Astrocyte of the cerebellum (primary cell): ENCODE measurements at places on chromosomes 4 and X.
A peak's percentile ranks its signal among the peaks of the same experiment; 100 is the strongest.

DNA sequence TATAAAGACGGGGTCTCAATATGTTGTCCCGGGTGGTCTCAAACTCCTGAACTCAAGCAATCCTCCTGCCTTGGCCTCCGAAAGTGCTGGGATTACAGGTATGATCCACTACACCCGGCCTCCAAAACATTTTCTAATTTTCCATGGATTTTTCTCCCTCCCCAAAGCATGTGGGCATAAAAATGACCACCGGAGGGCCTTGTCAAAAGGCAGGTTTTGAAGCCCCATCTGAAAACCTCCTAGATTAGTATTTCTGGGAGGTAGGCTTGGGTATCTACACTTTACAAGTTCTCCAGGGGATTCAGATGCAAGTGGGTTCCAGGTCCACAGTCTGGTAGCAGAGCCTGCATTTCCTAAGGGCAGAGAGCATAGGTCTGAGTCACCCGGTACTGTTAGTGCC lies 1.4 kb upstream of the GPR173 start:
- no peak for DNase-seq

DNA sequence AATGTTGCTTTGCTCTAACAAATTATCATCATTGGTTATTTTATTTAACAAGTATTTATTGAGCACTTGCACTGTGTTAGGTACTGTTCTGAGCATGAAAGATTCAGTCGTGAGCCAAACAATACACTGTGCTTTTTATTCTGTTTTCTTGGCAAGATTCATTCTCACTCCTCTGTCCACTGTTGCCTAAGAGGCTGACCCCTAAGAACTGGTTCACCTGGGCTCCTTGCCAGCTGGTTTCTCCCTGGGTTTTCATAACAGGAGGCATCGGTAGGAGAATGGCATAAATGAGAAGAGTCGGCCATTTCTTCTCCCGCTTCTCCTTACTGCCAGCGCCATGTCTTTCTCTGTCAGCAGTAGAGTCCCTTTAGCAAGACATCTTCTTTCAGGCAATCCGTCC lies 243.7 kb upstream of the DIAPH2 start:
- no peak for DNase-seq

DNA sequence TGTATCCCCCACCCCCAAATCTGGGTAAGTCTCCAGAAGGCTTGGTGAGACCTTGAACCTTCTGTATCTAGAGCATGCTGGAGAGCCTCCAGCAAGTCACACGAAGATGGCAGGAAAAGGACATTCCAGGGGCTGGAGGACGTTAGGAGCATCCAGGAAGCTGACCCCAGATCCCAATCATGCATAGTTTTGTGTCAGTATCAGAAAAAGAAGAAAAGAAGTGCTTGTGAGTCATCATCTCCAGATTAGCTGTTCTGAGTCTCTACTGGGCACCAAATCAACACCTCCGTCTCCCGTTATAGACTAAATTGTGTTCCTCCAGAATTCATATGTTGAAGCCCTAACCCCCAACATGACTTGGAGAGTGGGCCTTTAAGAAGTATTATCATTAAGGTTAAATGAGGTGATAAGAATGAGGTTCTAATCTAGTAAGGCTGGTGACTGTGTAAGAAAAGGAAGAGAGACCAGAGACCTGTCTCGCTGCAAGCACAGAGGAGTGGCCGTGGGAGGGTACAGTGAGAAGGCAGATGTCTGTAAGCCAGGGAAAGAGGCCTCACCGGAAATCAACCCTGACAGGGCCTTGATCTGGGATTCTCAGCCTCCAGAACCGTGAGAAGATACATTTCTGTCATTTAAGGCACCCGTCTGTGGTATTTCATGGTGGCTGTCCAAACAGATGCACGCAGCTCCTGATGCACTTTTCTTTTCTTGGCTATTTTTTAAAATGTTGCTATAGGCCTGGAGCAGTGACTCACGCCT lies 38.1 kb upstream of the CLDN24 start:
- peak; percentile 26 for DNase-seq

- DNase-seq, result no peak
These were observed 64.7 kb upstream of the UXT start for GRCh38 chrX:47723689-47724088.

DNA sequence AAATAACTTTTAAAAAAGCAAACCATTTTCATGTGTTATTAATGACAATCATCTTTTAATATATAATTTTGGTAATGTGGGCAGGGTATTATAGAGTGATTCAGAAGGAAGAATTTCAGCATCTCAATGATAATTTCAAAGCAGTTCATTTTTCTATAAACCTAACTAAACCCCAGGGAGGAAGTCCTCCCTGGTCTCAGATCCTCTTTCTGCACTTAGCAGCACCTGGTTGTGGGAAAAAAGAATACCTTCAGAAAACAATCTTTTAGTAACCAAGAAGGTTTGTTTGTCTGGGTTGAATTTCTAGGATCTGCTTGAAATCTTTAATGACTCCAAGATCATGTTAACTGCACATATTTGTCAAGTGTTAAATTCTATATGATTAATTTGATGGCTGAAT lies 29.9 kb downstream of the DKK2 start:
- DNase-seq, result no peak

GRCh38 chrX:10648614-10649013 lies 28.2 kb upstream of the MID1 start:
- peak; percentile 9 for DNase-seq

- DNase-seq, result no peak
These were observed 57.8 kb upstream of the PLAC1 start for GRCh38 chrX:134715930-134716619.

DNA sequence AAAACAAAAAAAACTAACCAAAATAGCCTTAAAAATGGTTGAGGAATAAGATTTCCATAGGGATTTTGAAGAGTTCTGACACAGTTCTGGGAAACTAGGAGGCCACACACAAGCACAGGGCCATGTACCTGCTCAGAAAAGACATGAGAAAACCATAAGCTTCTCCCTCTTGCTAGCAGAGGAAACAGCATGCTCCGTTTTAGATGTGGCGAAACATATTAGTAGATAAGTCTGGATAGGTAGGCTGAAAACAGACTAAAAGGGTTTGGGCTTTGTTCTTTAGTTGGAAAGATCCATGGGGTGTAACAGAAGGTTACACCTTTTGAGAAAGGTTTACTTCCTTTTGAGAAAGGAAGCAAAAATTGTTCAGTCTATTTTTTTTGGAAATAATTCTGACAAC lies 10.9 kb downstream of the VSIG4 start:
- no peak for DNase-seq
